ENCODE measurements at places on chromosomes 7 and 10.

- DNase-seq, result no peak
Observed at GRCh38 chr7:145902123-145902522, 214.5 kb upstream of the CNTNAP2 start.

GRCh38 chr7:38330861-38331621, 57.6 kb upstream of the TARP start:
- DNase-seq, result no peak

DNA sequence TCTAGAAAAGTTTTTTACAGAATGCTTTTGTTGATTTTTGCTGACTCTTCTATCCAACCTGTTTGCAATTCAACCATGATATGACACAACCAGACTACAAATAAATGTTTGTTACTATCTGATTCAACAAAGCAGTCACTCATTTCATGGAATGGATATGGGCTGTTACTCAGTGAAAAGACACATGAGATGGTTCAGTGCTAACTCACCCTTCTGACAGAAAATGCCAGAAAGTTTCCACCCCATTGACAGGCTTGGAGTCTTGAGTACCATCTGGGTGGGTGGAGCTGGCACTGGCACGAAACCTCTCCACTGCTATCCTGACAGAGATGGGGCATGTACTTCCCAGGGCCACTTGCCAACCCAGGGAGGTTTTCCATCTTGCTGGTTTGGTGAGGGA, 39.5 kb downstream of the RBM28 start:
- DNase-seq, result no peak

DNA sequence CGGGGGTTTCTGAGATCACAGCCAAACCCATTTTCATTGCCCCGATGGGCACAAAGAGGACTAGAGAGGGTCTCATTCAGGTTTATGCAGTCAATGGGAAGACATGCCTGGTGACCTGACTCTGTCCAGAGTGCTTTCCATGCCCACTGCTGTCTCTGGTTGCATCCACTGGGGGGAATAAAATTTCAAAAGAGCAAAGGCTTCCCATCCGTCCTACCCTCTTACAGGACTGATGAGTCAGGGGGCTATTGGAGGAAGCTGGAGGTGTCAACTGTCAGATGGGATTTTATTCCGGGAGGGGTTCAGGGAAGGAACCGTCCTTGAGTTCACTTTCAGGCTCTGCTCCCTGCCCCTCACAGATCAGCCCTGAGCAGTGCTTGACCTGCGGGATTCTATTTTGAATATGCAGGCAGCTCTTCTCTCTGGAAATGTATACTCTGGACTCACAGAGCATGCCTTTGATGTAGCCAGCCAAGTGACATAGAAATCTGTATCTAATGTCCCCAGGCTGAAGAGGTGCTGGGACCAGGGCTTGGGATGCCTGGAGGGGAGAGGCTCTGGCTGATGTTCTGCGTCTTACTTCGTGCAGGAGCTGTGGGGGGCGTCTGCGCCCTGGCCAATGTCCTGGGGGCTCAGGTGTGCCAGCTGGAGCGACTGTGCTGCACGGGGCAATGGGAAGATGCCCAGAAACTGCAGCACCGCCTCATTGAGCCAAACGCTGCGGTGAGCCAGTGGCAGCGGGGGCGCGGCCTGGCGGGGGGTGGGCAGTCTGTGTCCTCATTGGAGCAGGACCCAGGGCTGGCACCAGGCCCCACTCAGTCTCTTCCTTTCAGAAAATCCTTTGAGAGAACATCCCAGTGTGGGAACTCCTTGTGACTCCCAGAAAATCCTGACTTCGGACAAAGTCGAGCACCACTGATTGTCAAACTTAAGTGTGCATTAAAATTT, 12.0 kb downstream of the C10orf62 start:
- no peak for DNase-seq

- no peak for DNase-seq
Observed at GRCh38 chr7:44051611-44052220, 7.2 kb downstream of the DBNL start.

DNA sequence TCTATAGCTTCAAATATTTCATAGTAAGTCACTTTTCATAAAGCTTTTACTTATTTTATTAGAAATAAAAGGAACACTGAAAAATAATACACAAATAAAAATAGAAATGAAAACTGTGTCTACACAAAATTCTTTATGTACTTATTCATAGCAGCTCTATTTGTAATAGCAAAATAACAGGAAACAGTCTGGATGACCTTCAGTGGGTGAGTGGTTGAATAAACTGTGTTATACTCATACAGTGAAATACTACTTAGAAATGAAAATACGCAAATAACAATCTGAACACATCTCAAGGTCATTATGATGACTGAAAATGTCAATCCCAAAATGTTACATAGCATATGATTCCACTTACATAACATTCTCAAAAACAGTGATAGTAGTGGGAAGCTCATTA, 138.7 kb upstream of the PCLO start:
- DNase-seq, result no peak

- DNase-seq, result no peak
Observed at GRCh38 chr7:126605056-126605455, 647.7 kb downstream of the GRM8 start.

DNA sequence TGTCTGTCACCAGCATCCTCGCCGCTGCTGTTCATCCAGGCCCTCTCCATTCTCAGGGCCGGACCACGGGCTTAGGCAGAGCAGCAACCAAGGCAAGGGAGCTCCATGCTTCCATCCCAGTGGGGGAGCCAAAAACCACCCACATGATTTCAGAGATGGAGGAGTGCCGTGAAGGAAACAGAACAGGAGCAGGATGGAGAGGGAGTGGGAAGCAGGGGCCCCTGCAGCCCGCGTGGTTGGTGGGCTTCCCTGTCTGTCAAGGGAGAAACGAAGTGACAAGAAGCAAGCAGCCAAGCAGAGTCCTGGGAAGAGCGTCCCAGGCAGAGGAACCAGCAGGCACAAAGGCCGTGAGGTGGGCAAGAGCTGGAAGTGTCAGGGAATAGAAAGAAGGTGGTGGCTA, 95.7 kb downstream of the SLIT1 start:
- no peak for DNase-seq

- no peak for DNase-seq
Observed at GRCh38 chr10:122373721-122374120, 787 bp upstream of the PLEKHA1 start.

DNA sequence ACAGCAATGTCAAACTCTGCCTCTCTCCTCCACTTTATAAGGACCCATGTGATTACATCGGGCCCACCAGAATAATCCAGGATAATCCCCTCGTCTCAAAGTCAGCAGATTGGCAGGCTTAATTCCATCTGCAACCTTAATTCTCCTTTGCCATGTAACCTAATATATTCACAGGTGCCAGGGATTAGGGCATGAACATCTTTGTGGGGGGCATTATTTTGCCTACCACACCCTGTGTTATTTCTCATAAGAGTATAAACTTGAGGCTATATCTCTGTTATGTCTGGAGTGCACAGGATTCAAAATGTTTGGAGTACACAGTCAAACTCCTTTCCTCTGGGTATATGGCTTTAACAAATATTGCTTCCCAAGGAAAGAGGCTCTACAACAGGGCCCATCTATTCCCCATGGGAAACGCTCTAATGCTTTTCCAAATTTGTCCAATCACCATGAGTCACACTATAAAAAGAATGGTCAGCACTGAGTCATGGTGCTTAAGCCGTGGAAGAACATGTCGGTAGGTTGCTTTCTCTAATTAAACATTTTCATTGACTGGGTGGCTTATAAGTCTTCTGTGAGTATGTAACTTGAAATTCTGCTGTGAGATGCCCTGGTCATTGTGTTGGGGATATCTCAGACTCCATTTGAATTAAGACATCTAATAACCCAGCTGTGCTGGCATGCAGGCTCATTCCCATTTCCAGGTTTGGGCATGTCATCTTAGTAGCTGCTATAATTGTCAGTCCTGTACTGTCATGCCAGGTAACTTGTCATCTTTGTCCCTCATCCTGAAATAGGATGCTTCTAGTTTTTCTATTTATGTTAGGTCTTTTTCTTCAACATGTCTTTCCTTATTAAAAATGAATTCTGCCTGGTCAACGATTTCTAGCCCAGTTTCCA, 11.5 kb upstream of the AKR1B10 start:
- DNase-seq, result no peak

- no peak for DNase-seq
Observed at GRCh38 chr10:6008497-6009142, 31.3 kb upstream of the IL15RA start.

DNA sequence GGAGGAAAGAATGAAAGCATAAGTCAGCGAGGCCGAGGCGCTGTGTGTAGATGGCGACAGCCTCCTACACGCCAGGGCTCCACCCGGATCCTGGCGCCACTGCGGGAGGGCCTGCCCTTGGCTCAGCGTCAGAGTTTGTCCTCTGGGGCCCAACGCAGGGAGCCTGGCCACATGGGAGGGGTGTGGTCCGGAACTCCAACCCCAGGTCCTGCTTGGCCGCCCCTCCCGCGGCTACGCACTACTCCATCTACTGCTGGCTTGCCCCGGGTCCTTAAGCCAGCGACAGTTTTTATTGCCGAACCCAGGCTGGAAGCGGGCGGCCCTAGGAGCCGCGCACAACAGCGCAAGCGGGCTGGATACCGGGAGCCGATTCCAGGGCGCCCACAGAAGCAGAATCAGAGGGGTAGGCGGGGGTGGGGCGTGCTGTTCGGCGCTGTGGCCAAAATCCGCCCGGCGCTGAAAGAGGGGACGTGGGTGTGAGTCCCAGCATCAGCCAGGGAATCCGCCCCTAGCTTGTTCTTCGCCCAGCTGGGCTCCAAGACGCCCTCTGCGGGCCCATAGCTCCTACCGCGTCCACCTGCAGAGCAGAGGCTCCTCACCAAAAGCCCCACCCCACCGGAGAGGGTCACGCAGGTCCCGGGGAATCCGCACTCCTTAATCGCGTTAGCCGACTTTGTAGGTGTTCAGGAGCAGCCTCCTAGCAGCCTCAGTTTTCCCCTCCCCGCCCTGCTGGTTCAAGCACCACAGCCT, 4.5 kb downstream of the KAZALD1 start:
- no peak for DNase-seq
